Activated B cell treated with CpG ODN at 0.5 μM for 24 hours (primary cell): ENCODE measurements at places on chromosomes 12 and 14.

DNA sequence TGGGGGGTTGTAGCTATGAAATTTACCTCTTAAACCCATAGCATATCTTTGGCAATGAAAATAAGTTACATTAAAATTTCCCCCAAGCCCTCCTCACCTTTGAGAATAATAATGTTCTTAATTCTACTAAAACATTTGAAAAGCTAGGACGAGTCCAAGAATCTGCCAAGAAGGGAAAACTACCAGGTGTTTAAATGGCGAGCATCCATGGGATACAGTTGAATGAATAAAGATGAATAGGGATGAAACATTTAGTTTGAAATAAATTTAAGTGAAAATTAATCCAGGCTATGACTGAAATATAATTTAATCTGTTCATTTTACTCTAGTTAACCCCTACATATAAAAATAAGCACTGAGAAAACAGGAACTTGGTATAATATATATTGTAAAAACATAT is 536.7 kb downstream of the FLRT2 start:
- DNase-seq = no peak

DNA sequence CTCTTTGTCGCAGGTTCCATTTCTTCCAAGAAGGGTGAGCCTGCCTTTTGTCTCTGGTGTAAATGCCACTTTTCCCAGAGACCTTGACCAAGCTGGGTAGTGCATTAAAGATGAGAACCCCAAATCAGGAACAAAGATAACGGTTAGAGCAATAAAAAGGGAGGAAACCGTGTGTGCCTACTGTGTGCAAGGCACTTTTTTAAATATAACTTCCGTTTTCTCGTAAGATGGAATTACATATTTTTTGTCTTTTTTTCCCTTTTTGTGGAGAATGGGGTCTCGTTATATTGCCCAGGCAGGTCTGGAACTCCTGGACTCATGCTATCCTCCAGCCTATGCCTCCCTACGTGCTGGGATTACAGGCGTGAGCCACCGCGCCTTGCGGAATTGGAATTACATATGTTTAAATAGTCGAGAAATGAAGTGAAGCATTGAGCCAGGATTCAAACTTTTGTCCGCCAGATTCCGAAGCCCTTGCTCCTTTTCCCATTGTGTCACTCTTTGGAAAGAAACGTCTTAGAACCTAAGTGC is 506 bp upstream of the NABP2 start:
- DNase-seq = no peak

- peak; percentile 26 for DNase-seq
These were observed 1.6 kb downstream of the DPF3 start for GRCh38 chr14:72892103-72892878.

DNA sequence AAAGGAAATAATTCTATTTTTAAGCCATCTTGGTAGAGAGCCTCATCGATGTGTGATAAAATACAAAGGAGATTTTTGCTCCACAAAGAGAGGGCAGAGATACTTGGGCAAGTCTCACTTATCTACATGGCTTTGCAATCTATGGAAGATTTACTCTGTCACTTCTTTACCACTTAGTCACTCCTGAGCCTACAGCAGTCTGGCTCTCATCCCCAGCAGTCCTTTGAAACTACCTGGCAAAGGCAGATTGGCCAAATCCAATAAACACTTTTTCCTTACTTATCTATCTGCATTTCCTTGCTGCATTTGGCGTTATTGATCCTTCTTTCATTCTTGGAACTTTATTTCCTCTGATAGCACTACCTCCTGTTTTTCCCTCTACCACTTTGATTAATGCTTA is 170.0 kb downstream of the TRHDE start:
- DNase-seq = no peak

DNA sequence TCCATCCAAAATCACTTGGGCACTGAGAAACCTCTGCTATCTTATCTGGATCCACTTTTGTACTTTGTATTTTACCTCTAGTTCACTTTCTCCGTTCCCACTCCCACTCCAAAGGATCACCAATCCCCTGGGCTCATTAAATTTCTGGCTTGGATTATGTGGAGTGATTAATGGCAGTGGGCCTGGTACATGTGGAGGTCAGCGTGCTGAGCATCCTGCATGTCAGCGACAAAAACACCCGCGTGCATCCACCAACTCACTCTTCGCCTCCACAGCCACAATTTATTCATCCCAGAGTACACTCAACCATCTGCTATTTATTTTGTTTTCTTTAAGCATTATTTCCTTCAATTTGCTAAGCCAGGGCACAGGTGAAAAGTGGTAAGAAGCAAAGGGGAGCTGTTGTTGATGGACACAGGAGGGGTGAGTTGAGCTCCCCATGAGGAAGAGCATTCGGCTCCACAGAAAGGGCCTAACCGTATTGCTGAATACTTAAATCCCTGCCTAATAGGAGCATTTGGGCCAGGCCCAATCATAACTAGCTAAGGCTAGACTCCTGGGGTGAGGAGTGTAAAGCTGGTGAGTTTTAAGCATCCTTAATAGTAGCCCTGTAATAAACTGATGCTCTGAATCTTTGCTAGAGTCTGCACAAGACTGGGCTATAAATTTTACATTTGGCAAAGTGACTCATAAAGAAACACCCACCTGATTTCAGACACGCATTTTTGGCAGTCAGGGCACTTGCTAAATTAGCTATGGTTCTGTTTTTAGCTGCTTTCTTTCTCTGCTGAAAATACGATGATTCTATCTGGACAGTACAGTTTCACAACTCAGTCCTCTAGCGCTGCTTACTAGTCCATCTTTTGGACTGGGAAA is 137.8 kb downstream of the SLC25A21 start:
- DNase-seq = no peak
